CD8-positive, alpha-beta T cell (primary cell): ENCODE measurements at places on chromosomes 12 and 14.

DNA sequence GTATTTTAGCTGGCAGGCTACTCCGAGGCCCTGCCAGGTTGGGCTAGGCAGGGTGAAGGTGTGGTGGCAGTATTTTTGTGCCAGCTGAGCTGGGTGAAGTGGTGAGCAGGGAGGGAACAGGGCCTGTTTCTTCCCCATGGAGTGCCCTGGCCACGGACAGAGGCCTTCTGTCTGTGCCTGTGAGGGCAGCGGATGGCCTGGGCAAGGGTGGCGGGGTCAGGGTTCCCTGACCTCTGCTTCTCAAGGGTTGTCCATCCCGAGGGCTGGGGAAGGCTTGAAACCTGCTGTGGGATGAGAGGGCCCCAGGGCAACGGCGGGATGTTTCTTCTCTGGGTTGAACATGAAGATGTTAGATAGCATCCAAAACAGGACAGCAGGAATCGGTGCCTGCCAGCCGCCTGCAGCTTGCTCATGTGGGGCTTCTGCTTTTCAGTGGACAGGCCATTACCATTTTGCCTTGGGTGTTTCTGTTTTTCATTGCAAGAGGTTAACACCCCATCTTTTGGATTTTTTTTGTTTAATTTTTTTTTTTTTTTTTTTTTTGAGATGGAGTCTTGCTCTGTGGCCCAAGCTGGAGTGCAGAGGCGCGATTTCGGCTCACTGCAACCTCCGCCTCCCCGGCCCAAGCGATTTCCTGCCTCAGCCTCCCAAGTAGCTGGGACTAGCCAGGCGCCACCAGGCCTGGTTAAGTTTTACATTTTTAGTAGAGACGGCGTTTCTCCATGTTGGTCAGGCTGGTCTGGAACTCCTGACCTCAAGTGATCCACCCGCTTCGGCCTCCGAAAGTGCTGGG lies 3.3 kb downstream of the MTA1 start:
- no peak for DNase-seq

GRCh38 chr12:14138495-14138894 lies 157.1 kb upstream of the GRIN2B start:
- DNase-seq = no peak

DNA sequence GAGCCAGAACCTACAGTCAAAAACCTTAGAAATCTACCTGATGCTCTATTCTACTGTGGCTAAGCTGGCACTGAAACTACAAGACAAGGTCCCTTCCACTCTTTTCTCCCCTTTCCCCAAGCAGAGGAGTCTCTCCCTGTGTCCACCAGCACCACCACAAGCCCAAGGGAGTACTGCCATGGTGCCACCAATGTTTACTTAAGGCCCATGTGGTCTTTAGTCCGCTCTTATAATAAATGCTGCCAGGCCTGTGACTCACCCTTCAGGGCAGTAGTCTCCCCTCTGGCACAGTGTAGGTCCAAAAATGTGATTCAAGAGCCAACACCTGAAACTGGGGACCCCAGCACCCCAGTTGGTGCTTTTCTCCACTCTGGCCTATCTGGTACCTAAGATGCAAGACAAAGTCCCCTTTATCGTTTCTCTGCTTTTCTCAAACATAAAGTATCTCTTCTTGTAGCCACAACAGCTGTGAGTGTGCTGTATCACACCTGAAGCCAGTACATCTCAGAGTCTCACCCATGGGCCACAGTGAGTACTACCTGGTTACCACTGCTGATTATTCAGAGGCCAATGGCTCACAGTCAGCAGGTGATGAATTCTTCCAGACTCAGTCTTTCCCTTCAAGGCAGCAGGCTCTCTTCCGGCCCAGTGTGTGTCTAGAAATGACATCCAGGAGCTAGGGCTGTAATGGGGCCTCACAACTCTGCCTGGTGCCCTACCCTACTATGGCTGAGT lies 29.3 kb downstream of the SLC38A2 start:
- DNase-seq = no peak

- no peak for DNase-seq
Observed at GRCh38 chr14:74940956-74941565, 14.3 kb downstream of the PGF start.

DNA sequence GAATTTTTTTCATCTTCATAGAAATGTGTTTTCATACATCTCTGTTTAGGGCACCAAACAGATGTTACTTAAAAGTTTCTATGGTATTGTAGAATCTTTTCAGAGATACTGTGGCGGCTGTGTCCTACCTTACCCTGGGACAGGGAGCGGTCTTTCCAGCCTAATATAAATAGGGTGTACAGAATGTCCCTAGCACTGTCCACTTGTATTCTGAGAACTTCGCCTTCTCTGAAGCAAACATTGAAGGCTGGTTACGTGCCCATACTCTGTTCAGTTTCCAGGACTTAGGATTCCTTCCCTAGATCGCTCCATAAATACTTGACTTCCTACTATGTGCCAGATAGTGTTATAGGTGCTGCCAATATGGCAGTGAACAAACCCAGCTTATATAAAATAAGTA lies 24.3 kb upstream of the SLC38A2 start:
- no peak for DNase-seq

- DNase-seq = no peak
Observed at GRCh38 chr14:59197695-59198262, 9.3 kb downstream of the DAAM1 start.

- DNase-seq = no peak
Observed at GRCh38 chr12:45762185-45763110, 32.9 kb downstream of the ARID2 start.

- DNase-seq = no peak
Observed at GRCh38 chr14:96205978-96206360, 1.3 kb downstream of the BDKRB2 start.
